CD4-positive, alpha-beta T cell treated with Interleukin-21 for 1 hour (primary cell): ENCODE measurements at places on chromosomes 12 and 14.

DNA sequence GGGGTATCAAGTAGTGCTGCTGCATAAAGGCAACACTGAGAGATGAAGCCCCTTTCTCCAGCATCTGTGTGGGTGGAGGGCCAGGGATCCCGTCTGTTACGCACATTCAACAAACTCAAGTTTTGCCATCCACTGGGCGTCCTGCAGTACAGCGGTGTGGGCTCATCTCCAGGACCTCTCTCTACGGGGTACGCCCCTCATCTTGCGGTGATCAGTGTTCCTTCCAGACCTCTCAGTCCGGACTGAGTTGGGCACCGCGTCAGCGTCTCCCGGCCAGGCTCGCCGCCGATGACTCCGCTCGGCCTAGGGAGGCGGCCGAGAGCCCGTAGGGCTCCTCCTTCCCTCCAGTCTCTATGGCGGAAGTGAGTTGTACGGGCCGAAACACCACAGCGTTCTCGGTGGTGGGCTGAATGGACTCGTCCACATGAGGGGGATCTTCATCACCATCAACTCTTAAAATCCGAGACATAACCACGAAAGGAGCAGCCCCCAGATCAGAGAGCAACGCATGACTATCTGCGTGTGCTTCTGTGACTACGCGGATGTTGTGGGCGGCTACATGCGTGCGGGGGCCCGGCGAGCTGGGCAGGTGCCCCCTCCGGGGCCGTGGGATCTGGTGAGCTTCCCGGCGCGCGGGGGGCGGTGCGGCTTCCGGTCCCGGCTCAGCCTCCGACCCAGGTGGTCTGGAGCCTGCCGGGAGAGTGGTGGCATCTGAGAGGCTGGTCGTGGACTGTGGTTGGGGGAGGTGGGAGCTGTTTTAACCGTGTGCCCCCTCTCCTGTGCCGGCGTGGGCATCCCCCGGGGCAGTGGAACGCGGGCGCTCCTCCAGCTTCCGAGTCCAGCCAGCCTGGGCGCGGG lies at the start of gene ATG101:
Gene ATG101 (plus strand): TSS at position 652 of the 858 bp plus-strand sequence. CDS start 3,673 bp downstream, outside the sequence.
- peak; percentile 93 for DNase-seq

GRCh38 chr14:34051966-34052657 lies 101.2 kb upstream of the EGLN3 start:
- peak; percentile 8 for DNase-seq

DNA sequence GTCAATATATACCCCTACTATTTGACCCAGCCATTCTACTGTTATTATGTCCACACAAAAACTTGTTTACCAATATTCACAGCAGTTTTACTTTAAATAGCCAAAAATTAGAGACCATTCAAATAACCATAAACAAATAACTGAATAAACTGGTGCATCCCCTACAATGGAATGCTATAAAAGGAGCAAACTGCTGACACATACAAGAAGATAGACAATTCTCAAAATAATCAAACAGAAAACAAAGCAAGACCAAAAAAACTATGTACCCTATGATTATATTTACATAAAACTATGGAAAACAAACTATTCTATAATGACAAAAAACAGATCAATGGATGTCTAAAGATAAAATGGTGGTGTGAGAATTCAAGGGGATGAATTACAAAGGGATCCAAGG lies 54.4 kb downstream of the RALGAPA1 start:
- DNase-seq, result no peak

- DNase-seq, result no peak
Measured at GRCh38 chr12:124405592-124405991, 110.7 kb downstream of the RFLNA start.

DNA sequence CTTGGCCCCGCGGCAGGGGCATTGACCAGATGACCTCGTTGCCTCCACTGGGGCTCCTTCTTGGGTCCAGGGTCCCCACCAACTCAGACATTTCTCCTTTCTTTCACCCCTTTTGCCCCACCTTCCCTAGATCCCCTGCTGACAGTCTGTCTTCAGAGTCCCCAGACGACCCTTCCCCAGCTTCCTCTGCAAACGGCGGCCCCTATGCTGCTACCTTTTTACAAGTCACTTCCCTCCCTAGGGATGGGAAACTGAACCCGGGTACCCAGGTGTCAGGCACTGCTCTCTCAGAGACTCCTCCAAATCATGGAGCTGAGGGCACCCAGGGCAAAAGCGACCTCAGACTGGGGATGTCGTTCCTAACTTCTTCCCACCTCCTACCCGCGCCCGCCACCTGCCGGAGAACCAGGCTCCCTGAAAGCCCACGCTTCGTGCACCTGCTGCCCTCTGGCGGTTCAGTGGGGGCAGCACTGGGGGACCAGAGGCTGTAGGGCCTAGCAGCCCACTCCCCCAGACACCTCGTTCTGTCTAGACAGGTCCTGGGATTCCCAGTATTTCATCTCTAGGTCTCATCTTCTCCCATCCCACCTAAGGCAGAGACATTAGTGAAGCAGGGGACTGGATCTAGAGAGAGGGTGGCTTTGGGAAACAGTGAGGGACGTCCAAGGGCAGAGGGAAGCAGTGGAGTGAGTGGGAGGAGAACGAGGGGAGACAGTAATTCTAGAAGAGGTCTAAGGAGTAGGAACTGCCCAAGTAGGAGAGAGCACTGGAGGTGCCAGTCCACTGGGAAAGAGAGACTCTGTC lies 4.9 kb downstream of the ZNF385A start:
- peak; percentile 87 for DNase-seq

DNA sequence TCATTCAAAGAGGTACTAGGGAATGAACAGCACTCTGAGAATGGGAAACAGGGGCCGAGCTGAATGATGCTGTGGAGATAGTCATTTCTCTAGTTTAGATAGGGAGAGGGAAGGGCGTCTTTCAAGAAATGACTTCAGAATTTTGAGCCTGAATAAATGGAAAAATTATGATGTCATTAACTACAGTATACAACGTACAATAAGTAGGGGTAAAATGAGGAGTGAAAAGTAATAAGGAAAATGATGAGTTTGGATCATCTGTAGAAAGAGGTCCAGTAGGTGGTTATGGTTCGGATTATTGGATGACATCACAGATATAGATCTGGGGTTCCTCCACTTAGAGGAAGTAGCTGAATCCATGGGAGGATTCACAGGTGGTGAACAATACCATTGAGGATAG lies 960.0 kb downstream of the DIO2 start:
- no peak for DNase-seq

DNA sequence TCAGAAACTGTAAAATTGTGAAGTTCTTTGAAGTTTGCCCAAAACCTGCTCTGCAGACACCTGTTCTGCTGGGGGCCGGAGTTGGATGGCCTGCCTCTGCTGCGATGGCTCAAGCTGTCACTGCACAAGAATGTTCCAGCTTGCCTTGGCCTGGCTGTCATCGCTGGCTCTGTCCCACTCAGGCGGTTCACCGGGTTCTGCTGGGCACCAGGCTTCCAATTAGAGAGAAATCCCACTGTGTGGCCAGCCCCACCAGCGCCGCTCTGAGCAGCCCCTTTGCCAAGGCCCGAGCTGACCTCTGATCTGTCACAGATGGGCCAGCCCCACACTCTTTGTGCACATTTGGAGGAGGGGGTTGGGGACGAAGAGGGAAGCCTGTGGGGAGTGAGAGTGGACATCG lies 71.7 kb upstream of the GPATCH2L start:
- no peak for DNase-seq

DNA sequence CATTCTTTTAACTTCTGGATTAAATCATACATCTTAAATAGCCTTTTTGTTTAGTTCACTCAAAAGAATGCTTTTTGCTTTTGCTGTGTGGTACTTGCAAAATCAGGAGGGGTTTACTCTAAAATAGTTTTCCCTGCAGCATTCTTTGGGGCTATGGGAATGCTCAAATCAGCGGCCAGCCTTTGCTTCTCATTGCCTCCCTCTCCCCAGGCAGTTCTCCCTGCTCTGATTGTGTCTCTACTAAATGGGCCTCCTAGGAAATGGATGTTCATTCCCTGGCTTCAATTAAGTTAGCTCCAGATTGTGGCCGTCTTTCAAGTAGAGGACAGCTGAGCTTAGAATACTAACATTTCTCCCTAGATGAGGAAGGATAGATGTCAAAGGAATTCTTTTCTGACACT lies 4.4 kb downstream of the TULP3 start:
- no peak for DNase-seq

- DNase-seq, result no peak
Measured at GRCh38 chr14:76375484-76375883, 453 bp upstream of the ESRRB start.

GRCh38 chr14:69355154-69355597 lies 42.9 kb downstream of the ERH start:
- no peak for DNase-seq

DNA sequence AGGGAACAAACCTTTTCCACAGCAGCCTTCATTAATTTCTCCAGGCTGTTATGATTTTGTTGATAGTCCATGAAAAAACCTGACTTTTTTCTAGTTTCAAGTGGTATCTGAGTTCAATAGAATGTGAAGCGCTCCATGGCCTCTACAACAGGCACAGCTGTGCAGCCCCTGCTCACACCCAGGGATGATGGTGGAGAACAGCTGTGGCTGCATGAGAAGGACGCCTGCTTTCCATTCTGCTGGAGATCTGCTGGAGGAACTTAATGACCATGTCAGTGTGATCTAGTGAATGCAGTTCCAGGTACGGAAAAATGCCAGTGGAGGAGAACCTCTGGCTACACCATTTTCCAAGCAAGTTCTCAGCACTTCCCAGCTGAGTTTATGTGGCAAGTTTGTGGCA lies 80.6 kb downstream of the PIWIL1 start:
- no peak for DNase-seq

GRCh38 chr12:122449317-122449716 lies 26.8 kb upstream of the CLIP1 start:
- no peak for DNase-seq

GRCh38 chr14:37234222-37234621 lies 36.5 kb downstream of the MIPOL1 start:
- DNase-seq, result no peak

DNA sequence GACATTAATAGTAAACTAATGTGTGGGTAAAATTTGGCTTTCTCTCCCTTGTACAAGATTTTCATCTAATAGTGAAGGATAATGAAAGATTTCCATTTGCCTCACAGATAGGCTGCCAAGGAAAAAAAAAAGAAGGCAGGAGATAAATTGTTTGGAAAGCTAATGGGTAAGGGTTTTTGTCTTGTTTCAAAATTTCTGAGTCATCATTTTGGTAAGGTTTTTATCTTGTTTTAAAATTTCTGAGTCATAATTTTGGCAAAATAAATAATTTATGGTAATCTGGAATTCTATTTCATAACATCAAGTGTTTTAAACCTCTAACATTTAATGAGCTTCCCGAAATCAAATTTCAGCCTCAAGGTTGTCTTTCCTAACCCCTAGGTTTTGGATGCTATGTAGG lies 1035.7 kb upstream of the FBXO33 start:
- DNase-seq, result no peak

DNA sequence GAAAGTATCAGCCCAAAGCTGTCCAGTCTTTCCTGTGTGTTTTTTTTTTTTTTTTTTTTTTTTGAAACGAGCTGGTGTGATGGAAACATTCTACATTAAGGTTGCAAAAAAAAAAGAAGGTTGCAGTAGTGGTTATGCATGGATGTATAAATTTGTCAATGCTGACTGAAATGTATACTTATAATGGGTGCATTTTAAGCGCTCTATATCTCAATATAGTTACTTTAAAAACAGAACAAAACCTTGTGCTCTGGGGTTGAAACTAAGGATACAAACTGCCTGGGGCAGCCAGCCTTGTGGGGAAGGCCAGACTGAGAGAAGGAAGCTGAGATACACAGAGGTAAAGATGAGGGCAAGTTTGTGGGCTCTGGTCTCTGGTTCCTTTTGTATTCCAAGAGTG lies 87.3 kb upstream of the RMST start:
- no peak for DNase-seq

GRCh38 chr12:11731455-11731854 lies 82.0 kb downstream of the ETV6 start:
- DNase-seq, result peak; percentile 30

- no peak for DNase-seq
Measured at GRCh38 chr14:65204056-65204455, 101.7 kb upstream of the MAX start.

- no peak for DNase-seq
Measured at GRCh38 chr12:86719381-86719780, 463.2 kb upstream of the MGAT4C start.

GRCh38 chr14:83870546-83871270 lies 1659.2 kb upstream of the FLRT2 start:
- DNase-seq, result no peak

DNA sequence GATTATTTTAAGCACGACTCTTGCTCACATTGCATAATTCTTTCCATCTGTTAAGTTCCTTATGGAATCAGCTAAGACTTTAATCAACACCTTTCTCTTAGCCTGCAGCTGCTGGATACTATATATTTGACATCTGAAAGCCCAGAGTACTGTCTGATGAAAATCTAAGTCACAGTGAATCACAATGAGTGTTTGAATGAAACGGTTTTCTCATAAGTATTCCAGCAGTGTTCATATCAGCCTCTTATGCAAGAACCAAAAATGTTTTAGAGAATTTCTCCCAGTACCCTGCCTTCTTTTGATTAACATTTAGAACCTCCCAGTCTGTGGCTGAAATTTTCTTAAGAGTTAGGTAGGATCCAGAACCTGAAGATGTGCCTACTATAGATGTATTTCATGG lies 55.6 kb downstream of the FRMD6 start:
- no peak for DNase-seq

DNA sequence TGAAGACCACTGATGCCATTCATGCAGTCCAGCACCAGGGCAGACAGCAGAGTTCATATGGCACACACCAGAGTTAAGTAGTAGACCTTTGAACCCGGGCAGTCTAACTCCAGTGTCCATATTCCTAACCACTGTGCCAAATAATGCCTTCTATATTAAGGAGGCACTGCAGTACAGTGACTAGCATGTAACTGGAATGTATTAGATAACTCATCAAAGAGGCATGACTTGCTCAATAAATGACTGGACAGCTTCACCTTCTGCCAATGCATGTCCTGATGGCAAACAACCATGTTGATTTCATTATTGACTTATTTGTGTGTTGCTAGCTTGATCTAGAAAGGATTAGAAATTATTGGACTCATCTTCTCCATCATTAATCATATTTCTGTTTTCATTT lies 40.2 kb downstream of the DACT1 start:
- DNase-seq, result no peak

DNA sequence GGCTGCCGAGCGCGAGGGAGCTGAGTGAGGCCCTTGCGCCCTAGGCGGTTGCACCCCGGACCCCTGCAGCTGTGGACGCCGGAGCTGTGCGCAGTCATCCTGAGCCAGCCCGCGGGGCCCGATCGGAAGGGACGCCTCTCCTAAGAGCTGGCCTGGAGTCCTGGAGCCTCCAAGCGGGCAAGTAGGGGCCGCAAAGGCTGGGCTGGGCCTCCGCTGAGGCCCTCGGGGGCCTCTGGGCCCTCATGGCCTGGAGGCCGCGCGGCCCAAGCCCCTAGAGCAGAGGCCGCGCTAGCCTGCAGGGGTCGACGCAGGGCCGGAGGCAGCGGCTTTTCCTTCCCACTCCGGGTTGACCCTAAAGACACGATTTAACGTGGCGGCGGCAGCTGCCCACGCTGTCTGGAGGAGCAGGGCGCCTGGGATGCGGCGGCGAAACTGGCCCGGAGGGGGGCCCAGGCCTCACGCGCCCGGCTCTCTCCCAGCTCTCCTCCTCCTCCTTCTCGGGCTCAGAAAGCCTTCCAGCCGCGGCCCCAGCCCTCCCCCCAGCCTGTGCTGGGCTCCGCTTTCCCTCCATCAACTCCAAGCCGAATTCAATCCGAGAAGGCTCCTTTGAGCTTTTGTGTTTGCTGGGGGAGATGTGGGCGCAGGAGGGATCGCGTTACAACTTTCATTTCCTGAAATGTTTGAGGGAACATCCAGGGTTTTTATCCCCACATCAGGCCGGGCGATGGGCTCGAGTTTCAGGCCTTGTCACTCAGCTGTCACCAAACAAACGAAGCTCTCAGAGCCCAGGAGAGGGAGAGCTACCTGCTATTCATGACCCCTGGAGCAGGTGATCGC lies 11.6 kb downstream of the SIX1 start:
- DNase-seq, result no peak
